CD4-positive, alpha-beta T cell treated with Interleukin-1 beta for 1 hour (primary cell): ENCODE measurements at places on chromosomes 12 and 14.
A peak's percentile ranks its signal among the peaks of the same experiment; 100 is the strongest.

DNA sequence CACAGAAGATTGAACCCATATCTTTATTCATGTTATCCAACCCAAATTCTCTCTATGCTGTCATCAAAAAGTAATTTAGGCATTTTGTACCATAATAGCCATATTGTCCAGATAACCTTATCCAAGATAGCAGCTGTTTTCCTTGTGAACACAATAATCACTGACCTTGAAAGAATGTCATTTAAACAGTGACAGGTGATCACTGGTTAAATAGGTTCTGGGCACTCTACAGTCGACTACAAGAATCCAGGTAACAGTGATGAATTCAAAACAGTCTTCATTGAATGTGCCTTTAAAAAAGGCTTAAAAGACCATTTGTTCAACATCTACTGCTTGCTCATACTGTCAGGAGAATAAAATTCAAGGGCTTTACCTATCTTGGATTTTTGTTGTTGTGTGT, 4.6 kb upstream of the SPX start:
- DNase-seq = no peak

- DNase-seq = no peak
Measured at GRCh38 chr12:26632756-26633155, 200.2 kb downstream of the ITPR2 start.

DNA sequence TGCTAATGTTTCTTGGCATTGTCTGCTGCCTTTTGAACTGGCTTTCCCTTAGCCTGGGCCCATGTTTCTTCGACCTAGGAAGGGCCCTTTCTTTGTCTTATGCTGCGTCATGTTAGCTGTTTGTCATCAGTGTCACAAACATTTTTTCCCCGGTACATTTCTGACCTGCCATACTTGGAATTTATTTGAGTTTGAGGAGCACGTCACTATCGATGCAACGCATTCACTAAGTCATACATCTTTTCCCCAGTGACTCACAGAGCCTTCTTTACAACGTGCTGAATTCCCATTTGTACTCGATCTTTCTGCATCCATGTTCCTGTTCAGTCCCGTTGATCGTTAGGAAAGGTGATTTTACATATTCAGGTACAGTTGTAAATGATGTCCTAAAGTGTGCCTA, 56.2 kb upstream of the MMP17 start:
- no peak for DNase-seq

GRCh38 chr12:24349051-24349799, 399.8 kb upstream of the SOX5 start:
- DNase-seq = no peak

DNA sequence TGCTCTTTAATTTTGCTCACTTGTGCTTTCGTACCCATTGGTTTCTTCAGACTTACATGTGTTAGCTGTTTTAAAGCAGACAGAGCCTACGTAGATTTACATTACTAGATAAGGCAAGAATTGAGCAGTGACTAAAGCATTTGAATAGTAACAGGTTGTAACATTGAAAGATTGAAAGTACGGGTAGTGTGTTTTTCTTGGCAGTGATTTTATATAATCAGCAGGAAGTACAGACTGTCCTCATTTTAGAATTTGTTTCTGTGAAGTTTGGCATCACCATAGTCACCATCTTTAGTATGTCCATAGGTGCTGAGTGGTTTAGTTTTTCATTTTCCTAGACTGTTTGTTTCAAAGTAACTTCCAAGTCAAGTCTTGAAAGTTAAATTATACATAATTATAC, 14.0 kb downstream of the RTRAF start:
- no peak for DNase-seq

GRCh38 chr12:72406111-72406510, 133.9 kb downstream of the TRHDE start:
- DNase-seq = no peak

- no peak for DNase-seq
Measured at GRCh38 chr12:64320611-64321010, 69.9 kb downstream of the C12orf56 start.

DNA sequence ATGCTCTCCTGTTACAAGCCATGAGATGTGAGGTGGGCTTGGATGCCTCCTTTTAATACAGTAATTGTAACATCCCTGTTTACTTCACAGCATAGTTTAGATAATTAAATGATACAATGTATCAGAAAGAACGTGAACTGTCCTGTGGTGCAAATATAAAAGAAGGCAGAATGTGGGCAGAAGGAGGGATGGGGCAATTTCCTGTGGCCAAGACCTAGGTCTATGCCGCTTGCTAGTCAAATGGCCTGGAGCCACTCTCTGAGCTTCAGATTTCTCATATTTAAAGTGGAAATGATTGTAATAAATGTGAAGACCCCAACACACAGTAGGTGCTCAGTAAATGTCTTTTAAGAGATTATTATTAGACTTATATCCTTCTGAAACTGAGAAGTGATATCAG, 24.0 kb upstream of the EVL start:
- no peak for DNase-seq

- DNase-seq = no peak
Measured at GRCh38 chr14:100634026-100634425, 46.8 kb upstream of the BEGAIN start.

GRCh38 chr12:115667116-115667515, 610.4 kb downstream of the MED13L start:
- DNase-seq = no peak

DNA sequence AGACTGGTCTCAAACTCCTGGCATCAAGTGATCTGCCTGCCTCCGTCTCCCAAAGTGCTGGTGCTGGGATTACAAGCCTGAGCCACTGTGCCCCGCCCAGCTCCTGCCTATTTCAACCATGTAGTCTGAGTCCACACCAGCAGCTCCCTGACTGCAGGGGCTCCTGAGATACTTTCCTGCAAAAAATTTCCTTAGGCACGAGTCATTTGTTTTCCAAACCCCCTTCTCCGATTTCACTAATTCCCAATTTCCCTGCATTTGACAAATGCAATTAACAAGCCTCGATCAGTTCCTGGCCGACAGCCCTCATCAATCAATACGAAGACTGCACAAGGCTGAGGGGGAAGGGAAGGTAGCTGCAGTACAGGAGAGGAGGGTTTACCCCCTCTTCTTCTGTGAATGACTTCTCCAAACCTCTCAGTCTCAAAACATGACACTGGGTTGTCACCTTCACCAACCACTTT, 10.1 kb downstream of the PSMB5 start:
- DNase-seq = no peak

DNA sequence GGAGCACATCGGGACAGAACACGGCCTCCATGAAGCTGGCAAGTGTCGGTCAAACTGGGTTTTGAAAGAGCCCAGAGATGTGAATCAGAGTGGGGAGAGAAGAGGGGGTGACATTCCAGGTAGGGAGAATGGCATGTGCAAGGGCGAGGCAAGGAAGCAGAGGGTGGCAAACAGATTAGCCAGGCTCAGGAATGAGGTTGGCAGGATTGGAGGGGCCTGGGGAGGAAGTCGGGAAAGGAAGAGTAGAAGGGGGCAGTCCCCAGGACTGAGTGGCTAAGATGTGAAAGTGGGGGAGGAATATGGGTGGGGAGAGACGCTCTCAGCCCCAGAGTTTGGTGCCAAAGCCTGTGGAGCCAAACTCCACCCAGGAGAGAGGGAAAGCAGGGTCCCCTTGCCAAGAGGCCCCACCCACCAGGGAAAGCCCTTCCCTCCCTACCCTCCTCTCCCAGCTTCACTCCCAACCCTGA, 5.5 kb upstream of the HDAC7 start:
- DNase-seq = no peak

DNA sequence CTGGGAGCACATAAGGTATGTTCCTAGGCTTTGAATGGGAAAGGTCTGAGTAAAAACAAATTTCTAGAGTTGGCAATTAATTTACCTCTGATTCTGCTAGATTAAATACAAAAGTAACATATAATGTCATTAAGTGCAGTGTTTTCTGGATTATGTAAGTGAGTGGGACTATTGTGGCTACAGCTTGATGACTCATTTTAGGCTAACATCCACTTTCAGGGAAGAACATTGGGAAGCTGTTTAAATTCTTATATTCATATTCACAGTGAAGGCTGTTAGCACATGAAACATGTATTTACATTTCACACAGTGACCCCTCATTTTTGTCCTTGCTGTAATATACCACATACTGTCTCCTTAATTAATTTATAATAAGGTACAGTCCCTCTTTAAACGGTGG, 13.2 kb upstream of the BMAL2 start:
- DNase-seq = no peak

GRCh38 chr12:24840046-24840800, 108.7 kb downstream of the BCAT1 start:
- DNase-seq = no peak

- no peak for DNase-seq
Measured at GRCh38 chr14:22176957-22177356, 412.1 kb downstream of the DAD1 start.

- DNase-seq = no peak
Measured at GRCh38 chr14:77557391-77557790, 58.8 kb upstream of the ISM2 start.

DNA sequence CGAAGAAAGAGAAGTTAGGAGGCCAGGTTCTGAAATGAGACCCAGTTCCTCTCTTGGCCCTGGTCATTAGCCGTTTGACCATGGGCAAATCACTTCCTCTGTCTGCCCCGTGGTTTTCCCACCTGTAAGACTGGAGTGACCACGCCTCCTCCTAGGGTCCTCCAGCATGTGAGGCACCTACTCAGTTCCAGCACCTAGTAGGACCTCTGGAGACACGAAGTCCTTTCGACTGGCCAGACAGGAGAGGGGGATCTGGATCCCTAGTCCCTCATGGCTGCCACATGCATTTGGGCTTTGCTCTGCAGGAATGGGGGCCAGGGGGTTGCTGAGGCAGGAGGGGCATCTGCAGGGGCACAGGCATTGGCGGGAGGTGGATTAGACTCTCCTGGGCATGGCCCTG, 16.3 kb downstream of the TRPV4 start:
- no peak for DNase-seq

- DNase-seq = no peak
Measured at GRCh38 chr14:89445273-89445973, 28.4 kb upstream of the FOXN3 start.

- DNase-seq = no peak
Measured at GRCh38 chr12:71410844-71411243, 28.8 kb upstream of the LGR5 start.

GRCh38 chr14:69489495-69489894, 5.0 kb downstream of the PLEKHD1 start:
- no peak for DNase-seq

DNA sequence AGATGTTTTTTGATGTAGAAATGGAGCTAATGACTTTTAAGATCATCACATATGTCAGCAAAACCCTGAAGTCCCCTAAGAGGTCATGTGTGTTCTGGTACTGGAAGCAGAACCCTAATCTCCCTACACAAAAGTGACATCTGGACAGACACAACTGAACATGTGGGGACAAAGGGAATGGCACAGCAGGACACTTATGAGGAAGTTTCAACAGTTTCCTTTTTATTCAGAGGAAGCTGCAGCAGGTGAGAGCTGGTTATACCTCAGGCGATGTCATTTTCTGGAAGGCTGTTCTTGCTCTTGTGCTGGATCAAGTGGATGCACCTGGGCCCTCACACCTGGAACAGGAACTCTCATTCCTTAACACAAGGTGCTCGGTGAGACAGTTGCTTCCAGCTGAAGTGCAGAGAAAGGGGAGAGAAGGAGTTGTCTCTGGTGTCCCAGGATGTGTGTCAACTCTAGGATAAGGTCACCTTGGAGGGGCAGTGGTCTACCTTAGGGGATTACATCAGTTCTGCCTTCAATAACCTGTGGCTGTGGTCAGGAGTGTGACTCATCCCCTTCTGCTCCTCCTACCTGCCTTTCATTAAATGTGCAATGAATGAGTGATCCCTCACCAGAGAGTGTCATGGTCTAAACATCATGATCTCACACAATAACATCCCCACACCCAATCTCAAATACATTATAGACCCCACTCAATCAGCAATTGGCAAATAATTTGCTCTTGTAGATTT, 463.4 kb downstream of the TMEM121 start:
- DNase-seq = no peak

DNA sequence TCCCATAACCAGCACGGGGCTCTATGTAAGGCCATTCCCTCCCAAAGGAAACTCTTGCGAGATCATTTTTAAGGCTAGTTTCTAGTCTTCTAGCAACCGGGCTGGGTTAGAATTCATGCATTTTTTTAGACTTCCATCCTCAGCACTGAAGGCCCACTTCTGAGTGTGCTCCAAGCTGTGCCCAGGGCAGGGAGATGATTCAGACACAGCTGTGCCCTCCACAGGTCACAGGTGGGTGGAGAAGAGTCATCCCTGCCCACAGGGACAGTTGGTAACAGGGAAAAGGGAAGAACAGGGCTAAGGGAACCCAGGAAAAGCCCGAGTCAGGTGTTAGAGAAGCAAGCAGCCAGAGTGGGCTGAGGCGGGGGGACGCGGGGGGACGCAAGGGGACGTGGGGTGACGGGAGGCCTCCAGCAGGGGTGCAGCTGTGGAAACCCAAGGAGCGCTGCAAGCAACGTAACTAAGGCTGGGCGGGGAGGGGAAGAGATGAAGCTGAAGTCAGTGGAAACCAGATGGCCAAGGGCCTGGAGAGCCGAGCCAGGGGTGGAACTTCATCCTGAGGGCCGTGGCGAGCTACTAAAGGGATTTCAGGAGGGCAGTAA, 27.2 kb upstream of the PPP2R5C start:
- DNase-seq = no peak

- DNase-seq = peak; percentile 4
Measured at GRCh38 chr12:51678086-51678724, 87.2 kb downstream of the SCN8A start.

- DNase-seq = no peak
Measured at GRCh38 chr12:80086025-80086424, 13.3 kb upstream of the OTOGL start.

DNA sequence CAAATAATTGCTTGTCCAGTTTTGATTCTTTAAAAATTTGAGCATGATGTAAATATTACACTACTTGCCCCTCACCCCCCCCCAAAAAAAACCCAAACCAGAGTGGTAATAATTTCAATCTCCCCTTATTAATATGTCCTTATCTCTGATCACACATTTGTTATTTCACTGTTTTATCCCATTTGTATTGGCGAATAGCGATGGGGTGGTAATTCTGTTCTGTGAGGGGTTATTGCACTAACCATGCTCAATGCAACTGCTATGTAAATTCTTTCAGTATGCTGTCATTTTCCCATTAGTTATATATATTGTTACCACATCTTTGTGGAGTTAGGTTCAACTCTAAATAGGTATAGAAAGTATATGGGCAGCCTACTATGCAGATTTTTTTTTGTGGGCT, 1.1 kb downstream of the RIMKLB start:
- DNase-seq = no peak

DNA sequence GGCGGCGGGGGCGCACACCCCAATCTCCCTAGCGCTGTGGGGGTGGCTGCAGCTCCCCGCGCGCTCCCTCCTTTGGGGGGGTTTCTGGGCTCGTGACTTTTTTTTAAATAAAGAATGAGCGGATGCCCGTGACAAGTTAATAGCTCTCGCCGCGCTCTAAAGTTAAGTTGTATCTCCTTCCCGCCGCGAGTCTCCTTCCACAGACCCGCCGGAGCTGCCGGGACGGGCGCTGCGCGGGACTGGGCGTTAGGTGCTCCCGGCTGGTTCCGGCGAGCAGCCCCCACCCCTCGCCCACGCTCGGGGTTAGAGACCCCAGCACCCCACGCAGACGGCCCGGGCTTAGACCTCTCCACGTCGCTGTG, 82.6 kb upstream of the HMGA2 start:
- DNase-seq = no peak
